ENCODE measurements at places on chromosomes 11 and 22.
A peak's percentile ranks its signal among the peaks of the same experiment; 100 is the strongest.

- DNase-seq = no peak
These were observed 263.3 kb upstream of the SORL1-AS1 start for GRCh38 chr11:121716060-121716459.

DNA sequence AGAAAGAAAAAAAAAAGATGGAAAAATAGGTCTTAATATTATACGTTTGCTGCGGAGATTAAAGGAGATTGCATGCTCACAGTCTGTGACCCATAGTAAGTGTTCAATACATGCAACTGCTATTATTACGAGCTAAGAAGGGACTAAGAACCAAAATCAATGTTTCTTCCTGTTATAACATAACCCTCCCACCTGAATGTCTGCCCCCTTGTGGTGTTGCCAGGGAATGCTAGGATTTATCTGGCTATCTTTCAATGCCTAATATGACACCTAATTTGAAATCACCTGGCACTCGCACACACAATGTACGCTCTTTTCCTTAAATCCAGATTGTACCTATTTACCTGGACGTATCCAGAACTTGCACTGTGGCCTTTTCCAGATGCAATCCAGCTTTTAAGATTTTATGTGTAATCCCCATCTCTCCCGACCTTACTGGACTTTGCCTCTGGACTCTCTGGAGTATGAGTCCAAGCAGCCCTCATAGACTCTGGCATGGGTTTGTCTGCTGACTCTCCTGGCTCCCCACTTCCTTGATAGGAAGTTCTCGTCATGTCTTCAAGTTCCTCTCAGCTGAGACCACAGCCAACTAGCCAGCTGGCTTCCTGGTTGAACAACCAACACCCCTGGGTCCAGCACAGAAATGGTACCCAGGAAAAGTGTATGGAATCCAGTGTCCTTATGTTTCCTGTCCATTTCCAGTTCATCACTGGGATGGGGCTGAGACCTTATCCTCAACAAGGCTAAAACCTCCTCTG is 151.5 kb downstream of the CCDC34 start:
- peak; percentile 8 for DNase-seq

- DNase-seq = no peak
These were observed 31.5 kb downstream of the VSIG10L2 start for GRCh38 chr11:125977333-125977732.

DNA sequence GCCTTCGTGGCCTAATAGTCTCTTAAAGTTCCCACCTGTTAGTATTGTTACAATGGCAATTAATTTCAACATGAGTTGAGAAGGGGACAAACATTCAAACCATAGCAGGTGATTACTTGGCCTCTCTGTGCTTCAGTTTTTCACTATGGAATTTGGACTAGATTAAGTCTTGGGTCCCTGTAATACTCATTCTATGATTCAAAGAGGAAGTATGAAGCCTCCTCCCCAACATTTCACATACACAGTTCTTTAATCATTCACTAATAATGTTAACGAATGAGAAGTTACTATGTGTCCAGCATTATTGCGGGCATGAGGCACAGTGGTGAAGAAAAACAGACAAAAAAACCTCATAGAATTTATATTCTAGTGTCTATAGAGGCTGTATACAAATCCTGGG is 19.9 kb upstream of the USP47 start:
- no peak for DNase-seq

DNA sequence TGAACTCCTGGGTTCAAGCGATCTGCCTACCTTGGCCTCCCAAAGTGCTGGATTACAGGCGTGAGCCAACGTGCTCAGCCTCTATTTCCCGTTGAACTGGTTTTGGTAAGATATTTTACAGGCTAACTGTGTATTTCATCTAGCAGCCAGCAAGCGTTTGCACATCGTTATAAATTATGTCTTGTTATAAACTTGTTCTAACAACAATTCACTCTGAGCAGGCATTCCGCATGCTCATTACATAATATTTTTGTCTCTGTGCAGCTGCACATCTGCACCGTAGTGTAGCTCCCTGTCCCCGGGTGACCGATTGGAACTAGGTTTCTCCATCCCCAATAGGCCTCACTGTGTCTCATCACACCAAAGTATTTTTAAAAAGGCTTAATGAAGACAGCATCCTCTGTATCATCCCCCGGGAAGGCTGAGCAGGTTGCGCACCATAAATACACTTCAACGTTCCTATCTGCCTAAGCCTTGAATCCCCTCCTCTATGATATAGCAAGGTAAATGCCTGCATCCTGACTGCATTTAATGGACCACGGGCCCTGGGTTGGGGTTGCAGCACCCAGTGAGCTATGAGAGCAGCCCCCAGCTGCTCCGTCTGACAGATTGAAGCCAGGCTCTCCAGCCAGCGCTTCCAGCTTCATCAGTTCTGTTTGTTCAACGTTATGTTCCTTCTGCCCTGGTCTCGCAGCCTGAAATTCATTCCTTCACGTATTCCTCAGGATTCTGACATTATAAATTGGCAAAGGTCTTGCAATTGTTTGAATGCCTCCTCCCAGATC is 47.7 kb downstream of the TST start:
- DNase-seq = no peak

All from RPMI8226 (cell line).